Mesothelial cell of epicardium (in vitro differentiated cells): ENCODE measurements at places on chromosomes 4 and X. TPM values are rescaled to one million over a fixed set of nuclear protein-coding genes. Genes with fewer than 3 reads are reported as not detected.

Gene PLXNB3
- 3.6 to 4.3 TPM (median 4.3 TPM) in 3 replicates for total RNA-seq

- DNase-seq = no peak
- peaks cover 4% of the 10 kb centered on the region for H3K36me3 ChIP-seq
- no peak overlapping the region for H3K4me3 ChIP-seq
- H3K4me1 ChIP-seq = peaks cover 9% of the 10 kb centered on the region
- no peak overlapping the region for H3K27ac ChIP-seq
- H3K27me3 ChIP-seq = no peaks in the 10 kb centered on the region
Observed at GRCh38 chrX:4656419-4656818, 943.0 kb upstream of the PRKX start.

DNA sequence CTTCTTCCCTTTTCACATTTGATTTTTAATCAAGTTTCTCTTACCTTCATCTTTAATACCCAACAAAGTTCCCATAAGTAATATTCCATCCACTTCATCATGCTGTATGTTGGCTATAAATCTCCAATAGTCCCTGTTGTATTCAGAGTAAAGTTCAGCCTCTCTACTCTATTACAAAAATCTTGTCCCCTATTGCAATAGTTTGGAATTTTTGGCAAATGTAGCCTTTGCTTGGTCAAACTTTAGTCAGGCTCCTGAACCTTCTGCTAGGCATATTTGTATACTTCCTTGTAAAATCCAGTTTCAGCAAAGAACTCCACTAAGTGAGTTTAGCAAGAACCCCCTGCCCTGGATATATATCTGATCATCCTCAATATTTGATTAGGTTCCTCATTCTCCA, 54.0 kb upstream of the PACRGL start:
- no peak overlapping the region for H3K27ac ChIP-seq
- DNase-seq = no peak
- peaks cover 14% of the 10 kb centered on the region for H3K4me1 ChIP-seq
- no peaks in the 10 kb centered on the region for H3K36me3 ChIP-seq
- no peaks in the 10 kb centered on the region for H3K27me3 ChIP-seq
- no peak overlapping the region for H3K4me3 ChIP-seq

- H3K27ac ChIP-seq = peak overlapping the region; percentile 84
- H3K4me3 ChIP-seq = peak overlapping the region; percentile 30
- DNase-seq = no peak
- H3K4me1 ChIP-seq = peaks cover 39% of the 10 kb centered on the region
- peaks cover 2% of the 10 kb centered on the region for H3K36me3 ChIP-seq
- H3K27me3 ChIP-seq = no peaks in the 10 kb centered on the region
Observed at GRCh38 chrX:3461397-3462165, 115.1 kb upstream of the MXRA5 start.

- H3K4me3 ChIP-seq = peak within 1 kb of the TSS; percentile 99
- DNase-seq = peak; percentile 26
- peaks cover 12% of the 10 kb centered on the region for H3K4me1 ChIP-seq
- H3K27me3 ChIP-seq = no peaks in the 10 kb centered on the region
Observed at GRCh38 chrX:77785486-77786364, at the start of gene ATRX. TSS of gene ATRX (minus strand) at chrX:77786216. CDS start at chrX:77786001, 215 bp downstream.

- no peaks in the 10 kb centered on the region for H3K4me1 ChIP-seq
- no peak overlapping the region for H3K4me3 ChIP-seq
- DNase-seq = no peak
Observed at GRCh38 chr4:54403700-54404453, 174.8 kb downstream of the PDGFRA start.
